ENCODE measurements at places on chromosomes 12 and 14.

- DNase-seq, result no peak
Measured at GRCh38 chr12:95591731-95592130, 40.5 kb upstream of the USP44 start.

DNA sequence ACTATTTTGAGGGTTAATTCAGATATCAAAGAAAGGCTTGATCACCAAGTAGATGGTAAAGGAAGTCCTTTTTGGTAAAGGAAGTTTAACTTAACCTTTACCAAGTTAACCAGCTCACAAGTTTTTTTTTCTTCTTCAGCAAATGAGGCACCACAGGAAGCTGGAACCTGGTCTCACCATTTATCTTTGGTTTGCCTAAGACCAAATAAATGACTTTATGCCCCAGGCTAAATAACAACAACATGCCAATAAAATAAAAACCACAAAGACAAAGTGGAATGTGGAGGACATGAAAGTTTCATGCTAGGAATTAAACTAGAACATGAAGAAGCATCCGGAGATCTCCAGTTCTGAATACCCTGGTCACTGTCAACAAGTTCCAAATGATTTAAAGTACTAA lies 116.8 kb upstream of the PRICKLE1 start:
- DNase-seq, result no peak

DNA sequence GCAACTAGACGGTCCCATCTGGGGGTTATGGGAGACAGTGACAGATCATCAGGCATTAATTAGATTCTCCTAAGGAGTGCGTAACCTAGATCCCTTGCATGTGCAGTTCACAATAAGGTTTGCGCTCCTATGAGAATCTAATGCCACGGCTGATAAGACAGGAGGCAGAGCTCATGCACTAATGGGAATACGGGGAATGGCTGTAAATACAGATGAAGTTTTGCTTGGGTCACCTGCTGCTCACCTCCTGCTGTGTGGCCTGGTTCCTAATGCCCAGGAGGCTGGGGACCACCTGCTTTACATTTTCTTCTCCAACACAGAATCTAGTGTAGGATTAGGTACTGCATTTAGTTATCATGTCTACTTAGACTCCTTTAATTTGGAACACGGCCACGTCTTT lies 49.7 kb upstream of the SAV1 start:
- no peak for DNase-seq

DNA sequence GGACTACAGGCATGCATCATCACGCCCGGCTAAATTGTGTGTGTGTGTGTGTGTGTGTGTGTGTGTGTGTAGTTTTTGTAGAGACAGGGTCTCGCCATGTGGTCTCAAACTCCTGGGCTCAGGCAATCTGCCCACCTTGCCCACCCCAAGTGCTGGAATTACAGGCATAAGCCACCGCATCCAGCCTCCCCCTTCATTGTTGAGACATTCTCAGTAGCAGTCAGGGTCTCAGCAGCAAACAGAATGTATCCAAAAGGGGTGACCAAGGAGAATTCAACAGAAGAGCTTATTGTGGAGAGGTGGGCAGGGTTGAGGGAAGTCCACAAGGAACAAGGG lies 37.3 kb upstream of the PLEKHG6 start:
- no peak for DNase-seq

GRCh38 chr14:90513161-90514014 lies 116.6 kb downstream of the CALM1 start:
- no peak for DNase-seq

- DNase-seq, result no peak
Measured at GRCh38 chr14:22336031-22336430, 253.0 kb downstream of the DAD1 start.

GRCh38 chr14:95034788-95035187 lies 122.5 kb downstream of the DICER1 start:
- DNase-seq, result peak; percentile 60

- no peak for DNase-seq
Measured at GRCh38 chr12:1799882-1800400, 20.4 kb upstream of the LRTM2 start.

- no peak for DNase-seq
Measured at GRCh38 chr12:48999371-49000131, at the start of gene DDN. Gene DDN (minus strand): TSS chr12:48999375. CDS start chr12:48999287, 88 bp downstream.

GRCh38 chr14:85554106-85554505 lies 24.2 kb downstream of the FLRT2 start:
- no peak for DNase-seq

DNA sequence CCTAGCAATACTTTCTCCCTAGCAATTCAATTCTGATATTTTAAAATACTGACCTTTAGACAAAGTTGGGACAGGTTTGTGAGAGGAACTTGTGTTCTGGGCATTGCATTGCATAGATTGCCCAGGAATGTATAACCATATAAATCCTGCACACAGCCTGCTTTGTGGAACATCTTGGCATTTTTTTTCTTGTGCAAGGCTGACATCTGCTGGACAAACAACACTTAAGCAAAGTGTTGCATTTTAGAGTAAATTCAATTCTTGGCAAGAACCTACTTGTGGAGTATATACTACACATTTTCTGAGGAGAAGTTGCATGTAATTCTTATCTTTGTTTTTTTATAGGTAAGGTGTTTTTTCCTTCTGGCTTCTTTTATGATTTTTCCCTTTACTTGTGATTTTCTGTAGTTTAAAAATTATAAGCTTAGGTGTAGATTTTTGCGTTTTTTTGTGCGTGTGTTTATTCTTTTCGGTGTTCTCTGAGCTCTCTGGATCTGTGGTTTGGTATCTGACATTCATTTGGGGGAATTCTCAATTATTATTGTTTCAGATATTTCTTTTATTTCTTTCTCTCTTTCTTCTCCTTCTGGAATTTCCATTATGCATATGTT lies 26.4 kb downstream of the TESPA1 start:
- DNase-seq, result no peak

DNA sequence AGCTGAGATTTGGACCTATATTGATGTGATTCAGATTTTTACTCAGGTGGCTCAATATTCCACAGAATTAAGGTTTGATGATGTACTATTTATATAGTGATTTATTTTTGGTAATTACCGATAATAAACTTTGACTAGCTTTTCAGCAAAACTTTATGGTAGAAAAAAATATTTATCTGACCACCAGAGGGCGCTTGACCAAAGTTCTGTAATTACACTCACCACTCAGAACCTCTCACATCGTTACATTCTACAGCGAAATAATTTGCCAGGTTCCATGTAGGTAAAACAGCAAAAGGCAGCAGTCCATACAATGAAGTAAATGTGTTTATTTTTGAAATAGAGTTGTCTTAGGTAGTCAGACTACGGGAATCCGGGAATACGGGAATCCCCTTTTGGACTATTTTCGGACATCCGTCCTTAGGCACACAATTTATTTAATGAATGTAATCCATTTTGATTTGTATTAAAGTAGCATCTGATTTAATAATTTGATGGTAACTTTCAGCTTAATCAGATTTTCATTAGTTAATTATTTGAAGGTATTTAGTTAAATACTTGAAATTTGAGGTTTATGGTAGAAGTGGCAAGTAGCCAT lies 143.0 kb upstream of the DDHD1 start:
- no peak for DNase-seq

GRCh38 chr12:130970908-130971233 lies 17.2 kb downstream of the ADGRD1 start:
- DNase-seq, result no peak

DNA sequence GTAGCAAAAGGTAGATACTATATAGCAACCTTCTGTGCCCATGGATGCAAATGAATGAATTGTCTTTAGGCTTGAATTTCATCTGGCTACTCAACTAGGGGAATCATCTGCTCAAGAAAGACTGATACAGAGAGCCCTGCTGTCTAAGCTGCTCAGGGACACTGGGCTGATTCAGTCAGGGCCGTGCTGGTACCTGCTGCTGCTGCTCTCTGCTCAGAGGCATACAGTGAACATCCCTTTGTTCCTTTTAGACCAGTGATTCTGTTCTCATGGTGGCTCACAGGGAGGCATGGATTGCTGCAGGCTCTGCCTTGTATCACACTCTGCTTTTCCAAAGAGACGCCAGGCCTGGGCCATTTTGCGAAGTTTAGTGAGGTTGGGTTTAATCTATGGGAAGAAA lies 14.1 kb downstream of the EIF2B2 start:
- DNase-seq, result no peak

DNA sequence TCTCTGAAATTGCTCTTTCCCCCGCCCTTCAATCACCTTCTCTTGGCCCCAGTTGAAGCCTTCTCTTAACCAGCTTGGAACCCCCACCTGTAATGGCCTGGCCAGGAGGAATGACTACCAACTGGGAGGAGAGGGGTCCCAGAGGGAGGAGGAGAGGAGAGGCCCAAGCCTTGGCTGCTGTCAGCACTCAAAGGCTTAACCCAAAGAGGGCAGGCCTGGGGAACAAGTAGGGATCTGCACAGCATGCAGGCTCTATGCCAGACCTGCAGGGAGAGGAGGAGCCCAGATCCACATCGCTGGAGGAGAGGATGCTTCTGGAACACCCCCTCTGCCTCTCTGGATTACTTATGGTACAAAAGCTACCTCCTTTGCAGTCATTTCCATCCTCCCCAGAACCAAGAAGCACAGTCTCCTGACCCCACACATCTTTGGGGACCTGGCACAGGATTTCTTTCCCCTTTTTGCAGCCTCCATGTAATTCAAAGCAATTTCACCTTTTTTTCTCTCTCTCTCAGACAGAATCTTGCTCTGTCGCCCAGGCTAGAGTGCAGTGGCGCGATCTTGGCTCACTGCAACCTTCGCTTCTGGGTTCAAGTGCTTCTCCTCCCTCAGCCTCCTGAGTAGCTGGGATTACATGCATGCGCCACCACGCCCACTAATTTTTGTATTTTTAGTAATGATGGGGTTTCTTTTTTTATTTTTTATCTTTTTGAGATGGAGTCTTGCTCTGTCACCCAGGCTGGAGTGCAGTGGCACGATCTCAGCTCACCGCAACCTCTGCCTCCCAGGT lies 6.2 kb downstream of the RARG start:
- peak; percentile 84 for DNase-seq

- DNase-seq, result no peak
Measured at GRCh38 chr14:100285913-100286400, 20.3 kb downstream of the SLC25A29 start.

DNA sequence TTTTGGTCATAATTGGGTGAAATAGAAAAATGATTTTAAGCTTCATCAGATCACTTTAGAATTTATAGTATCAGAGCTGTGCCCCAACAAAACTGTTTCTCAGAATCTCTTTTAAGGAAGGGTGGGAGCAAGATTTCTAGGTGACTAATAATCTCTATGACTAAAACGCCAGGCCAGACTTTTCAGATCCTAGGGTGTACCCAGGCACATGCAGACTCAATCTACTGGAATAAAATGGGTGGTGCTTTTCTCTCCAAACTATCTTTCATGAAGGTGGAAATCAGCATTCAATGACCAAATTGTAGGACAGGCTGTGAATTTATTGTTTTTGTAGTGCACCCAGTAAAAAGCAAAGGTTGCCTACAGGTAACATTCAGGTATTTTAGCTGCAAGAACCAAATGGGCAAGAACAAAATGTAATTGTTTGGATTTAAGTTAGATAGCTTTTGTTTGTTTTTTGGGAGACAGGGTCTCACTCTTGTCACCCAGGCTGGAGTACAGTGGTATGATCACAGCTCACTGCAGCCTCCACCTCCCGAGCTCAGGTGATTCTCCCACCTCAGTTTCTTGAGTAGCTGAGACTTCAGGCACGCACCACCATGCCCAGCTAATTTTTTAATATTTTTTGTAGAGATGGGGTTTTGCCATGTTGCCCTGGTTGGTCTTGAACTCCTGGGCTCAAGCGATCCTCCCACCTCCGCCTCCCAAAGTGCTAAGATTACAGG lies 49.5 kb downstream of the PPP2R5C start:
- no peak for DNase-seq

DNA sequence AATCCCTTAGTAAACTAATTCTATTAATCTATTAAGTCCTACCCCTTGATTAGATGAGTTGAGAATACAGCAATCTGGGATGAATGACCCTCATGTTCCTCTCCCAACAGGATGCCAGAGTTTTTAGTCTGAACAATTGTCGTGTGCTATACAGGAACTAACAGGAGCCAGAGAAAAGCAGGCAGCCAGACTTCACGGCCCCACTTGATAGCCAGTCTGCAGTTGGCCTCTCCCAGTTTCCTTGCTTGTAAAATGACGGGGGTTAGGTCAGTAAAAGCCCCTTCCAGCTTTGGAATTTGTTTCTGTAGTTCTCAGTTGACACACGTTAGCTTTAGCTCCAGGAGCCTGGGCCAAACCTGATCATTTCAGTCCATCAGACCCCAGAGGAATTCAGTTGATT lies 266.8 kb upstream of the FKBP4 start:
- DNase-seq, result no peak

- no peak for DNase-seq
Measured at GRCh38 chr12:5134861-5135525, 91.3 kb downstream of the KCNA5 start.

DNA sequence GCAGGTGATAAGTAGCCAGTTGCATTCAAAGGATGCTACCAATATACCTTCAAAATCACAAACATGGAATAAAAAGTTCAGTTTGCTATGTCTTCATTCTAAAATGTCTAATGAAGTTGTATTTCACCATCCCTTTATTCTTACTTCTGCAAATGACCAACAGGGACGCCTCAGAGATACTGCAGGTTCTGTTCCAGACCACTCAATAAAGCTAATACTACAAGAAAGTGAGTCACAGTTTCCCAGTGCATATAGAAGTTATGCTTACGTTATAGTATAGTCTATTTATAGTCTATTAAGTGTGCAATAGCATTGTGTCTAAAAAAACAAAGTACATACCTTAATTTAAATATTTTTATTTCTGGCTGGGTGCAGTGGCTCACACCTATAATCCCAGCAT lies 29.3 kb upstream of the EIF5 start:
- no peak for DNase-seq

DNA sequence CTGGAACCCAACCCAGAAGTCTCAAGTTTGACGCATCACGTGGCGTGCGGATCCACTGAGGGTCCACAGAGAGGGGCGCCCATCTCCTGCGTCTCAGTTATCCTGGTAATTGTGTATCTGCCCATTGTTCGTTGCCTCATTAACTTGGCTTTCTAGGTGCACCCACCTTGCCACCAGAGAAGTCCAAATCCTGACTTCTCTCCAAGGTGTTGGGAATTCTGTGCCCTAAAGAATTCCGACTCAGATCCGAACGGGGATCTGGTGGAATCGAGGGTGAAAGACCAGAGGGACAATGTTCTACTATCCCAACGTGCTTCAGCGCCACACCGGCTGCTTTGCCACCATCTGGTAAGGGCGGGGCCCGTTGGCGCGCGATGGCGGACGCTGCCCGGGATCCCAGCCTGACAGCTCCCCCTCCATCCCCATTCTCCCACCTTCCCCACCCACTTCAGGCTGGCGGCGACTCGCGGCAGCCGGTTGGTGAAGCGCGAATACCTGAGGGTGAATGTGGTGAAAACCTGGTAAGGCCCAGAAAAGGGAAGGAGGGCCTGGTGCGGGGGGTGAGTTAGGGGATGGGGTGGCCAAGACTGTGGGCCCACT lies 481 bp downstream of the REC8 start:
- DNase-seq, result no peak

DNA sequence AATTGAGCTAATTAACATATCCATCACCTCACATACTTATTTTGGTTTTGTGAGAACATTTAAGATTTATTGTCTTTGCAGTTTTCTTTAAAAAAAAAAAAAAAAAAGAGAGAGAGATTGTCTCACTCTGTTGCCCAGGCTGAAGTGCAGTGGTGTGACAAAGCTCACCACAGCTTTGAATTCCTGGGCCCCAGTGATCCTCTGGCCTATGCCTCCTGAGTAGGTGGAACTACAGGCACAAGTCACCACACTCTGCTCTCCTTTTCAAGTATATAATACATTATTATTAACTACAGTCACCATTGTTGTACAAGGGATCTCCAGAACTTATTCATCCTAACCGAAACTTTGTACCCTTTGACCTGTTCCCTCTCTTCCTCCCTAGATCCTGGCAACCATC lies 64.0 kb downstream of the NUMB start:
- DNase-seq, result no peak

Measured in vagina (tissue), 2 donors.